ENCODE measurements at places on chromosomes 3 and 15.
A peak's percentile ranks its signal among the peaks of the same experiment; 100 is the strongest.

GRCh38 chr15:84702961-84703482, 12.9 kb downstream of the SEC11A start:
- no peak for DNase-seq

GRCh38 chr3:23659274-23659673, 146.5 kb upstream of the UBE2E1 start:
- no peak for DNase-seq

DNA sequence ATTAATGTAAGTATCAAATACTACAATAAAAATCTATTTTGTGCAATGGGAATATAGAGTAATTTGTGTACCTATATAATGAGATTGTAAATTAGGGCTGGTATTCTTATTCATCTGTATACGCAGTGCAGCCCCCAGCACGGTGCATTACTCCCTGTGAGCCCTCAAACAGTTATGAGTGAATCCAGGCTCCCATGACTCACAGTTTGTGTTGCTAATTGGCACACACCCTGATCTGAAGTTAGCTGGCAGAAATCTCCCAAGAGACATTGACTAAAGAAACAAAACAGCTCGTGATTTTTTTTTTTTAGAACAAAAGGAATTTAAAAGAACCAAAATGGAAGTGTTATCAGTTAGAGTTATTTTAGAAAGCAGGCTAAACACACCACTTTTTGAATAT, 15.7 kb downstream of the GK5 start:
- peak; percentile 50 for DNase-seq

- no peak for DNase-seq
Measured at GRCh38 chr15:88108477-88108876, 148.1 kb downstream of the NTRK3 start.

GRCh38 chr3:130081351-130081881, at the start of gene ALG1L2:
Gene ALG1L2 (plus strand): TSS chr3:130081831. CDS start chr3:130082017, 186 bp downstream.
- no peak for DNase-seq

- no peak for DNase-seq
Measured at GRCh38 chr3:186002884-186003472, 65.2 kb upstream of the TRA2B start.

All from fibroblast of skin of left quadriceps (primary cell).